ENCODE measurements at places on chromosomes 4 and X.

GRCh38 chr4:166144607-166145006, 271.6 kb downstream of the TLL1 start:
- no peak for DNase-seq

- DNase-seq = no peak
Measured at GRCh38 chr4:46196086-46196485, 72.2 kb upstream of the GABRG1 start.

DNA sequence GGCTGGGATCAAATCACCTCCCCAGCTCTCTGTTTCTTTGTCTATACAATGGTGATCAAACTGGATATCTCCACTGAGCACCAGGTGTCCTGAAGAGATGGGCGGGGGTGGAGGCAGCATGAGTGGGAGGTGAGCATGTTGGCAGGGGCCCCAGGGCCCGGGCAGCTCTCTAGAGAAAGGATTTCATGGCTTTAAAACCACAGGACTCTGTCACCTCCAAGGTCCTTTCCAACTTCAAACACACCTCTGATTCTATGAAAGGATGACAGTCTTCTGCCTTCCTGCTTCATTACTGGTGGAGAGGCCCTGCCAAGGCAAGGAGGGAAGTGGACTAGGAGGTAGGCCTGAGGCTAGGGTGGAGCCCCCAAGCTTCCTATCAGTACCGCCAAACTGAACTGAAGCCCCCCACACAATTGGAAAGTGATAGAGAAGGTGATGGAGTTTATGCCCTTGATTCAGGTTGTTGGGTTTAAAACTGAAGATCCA, 38.6 kb downstream of the TRIM2 start:
- DNase-seq = no peak

DNA sequence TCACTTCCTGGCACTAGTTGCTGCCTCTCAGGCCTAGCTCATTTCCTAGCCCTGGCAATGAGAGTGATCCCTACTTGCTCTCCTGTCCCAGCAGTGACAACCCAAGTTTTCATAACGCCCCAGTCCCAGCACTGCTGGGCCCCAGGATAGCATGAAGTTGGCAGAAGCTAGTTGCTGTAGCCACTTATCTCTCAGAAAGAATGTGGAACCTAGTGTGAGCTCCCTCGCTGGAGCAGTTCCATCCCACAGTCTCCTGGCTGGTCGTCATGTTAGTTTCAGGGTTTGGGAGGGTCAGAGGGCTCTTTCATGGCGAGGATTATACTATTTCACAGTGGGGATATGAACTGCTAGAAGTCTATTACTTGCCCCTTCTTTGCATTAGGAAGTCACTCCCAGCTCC, 5.1 kb downstream of the PF4 start:
- DNase-seq = no peak

DNA sequence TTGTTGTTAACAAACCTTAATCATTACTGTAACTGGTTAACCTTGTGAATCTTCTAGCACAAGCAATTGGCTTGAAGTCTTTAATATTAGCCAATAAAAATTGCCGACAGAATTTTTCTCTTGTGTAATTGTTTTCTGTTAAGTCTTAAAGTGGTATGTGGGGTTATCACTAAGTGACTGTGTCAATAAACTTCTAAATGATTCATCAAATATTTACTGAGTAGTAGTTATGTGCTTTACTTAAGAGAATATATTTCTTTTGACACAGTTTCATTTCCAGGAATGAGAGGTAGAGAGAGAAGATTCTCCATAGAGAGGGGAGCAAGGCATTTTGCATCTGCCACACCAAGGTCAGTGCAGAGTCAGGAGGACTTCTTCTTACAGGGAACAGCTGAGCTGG, 2361.6 kb upstream of the AGA start:
- DNase-seq = no peak
